ENCODE measurements at places on chromosomes 7 and 10.

GRCh38 chr7:67422601-67423000, 426.0 kb downstream of the TYW1 start:
- no peak for DNase-seq

DNA sequence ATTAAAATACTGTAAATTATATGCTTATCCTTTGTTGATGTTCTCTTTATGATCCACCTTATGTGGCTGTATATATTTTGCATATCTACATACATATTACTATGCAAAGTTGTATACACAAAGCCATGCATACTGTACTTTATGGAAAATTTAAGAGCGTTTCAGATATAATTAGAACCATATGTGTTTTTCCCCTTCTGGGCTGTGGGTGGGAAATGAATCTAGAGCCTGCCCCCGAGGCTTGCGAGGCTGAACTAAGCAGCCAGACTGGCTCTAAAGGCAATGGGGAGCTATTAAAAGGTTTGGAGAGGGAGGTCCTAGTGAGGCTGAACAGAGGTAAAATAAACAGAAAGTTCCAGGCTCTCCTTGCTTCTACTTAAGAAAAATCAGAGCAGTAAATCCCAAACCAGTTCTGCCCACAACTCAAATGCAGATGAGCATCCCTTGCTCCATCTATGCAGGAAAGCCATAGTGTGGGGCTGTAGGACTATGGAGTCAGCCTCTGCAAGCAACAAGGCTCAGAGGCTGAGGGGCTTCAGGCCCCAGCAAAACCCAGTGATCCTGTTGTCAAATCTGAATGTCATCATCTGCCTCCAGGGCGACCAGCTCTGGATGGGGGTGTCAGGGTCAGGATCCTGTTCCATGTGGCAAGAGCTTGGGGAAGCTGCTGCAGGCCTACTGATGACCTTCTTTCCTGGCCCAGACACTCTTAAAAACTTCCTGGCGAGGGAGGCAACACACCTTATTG, 14.1 kb upstream of the DDIT4 start:
- DNase-seq = no peak

- no peak for DNase-seq
Observed at GRCh38 chr10:49323171-49323895, 24.4 kb downstream of the C10orf71 start.

DNA sequence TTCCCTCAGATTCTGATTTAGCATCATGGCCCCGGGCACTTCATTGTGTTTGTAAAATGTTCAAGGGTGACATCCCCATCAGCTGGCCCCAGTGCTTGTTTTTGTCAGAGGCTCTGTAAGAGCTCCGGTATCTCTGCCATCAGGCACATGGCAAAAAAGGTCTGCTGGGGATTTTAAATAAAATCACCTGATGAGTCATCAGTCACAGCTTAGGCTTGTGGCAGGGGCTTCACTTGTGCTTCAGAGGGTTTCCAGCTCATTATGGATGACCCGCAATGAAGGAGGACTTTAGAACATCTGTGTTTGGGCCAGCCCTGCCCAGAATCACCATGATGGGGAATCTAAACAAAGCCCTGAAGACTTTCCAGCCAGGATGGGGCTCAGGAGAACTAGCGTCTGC, 259.9 kb downstream of the ZEB1 start:
- DNase-seq = no peak

DNA sequence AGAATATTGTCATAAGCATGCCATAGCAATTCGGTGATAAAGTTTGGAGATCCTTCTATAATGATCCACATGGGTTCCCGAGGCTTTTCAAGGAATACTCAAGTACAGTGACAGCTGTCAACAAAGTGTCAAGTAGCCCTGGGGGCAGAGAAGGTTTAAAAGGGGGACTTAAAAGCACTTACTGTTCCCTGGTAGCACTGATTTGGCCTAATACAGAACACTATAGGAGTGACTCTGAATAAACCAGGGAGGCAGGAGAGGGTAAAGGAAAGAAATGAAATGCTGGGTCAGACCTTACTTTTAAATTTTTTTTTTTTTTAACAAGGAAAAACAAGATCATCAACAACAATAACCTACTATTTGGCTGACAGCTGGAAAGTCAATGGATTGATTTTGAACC, 20.1 kb downstream of the CHCHD3 start:
- DNase-seq = no peak

DNA sequence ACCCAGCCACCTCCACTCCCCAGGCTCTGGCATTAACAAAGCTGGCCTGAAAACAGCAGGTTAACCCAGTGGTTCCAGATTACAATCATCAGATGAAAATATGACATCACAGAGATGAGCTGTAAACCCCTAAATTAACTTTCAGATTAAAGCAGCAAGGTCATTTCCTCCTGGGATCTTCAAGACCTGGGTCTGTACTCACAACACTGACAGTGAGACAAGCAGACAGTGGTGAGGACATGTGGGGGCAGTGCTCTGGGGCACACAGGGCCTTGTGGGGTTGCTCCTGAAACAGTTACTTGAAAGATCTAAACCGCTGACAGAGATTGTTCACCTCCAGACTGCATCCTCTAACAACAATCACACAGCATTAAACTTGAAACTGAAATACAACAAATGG, 134.1 kb downstream of the ZNF438 start:
- DNase-seq = no peak

GRCh38 chr10:60135020-60135419, 228.7 kb upstream of the CCDC6 start:
- no peak for DNase-seq

GRCh38 chr7:27171637-27172314, 2.3 kb downstream of the HOXA10 start:
- no peak for DNase-seq

- no peak for DNase-seq
Observed at GRCh38 chr10:126349101-126349500, 39.2 kb downstream of the ADAM12 start.

DNA sequence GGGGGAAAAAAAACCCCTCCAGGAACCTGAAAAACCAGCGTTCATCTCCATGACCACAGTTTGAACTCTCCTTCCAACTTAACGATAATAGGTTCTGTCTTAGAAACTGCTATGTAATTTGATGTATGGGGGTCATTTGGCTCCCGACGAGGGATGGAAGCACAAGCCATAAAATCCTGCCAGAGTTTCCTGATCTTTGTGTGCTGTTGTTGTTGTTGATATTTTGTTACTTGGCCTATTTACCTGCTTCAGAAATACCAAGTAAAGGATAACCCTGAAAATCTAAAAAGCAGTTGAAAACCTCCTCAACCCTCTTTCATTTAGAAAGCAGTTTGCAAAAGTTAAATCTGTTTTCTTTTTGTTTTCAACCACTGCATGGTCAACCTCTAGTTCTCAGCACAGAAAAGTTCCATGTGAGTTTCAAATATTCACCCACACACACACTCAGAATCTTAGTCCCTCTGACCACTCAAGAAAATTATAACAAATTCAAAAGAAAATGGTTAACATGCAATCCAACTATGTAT, 9.3 kb upstream of the HOXA2 start:
- no peak for DNase-seq

GRCh38 chr7:72268090-72268489, 144.0 kb downstream of the CALN1 start:
- DNase-seq = no peak

GRCh38 chr7:29230871-29231345, 36.3 kb downstream of the CHN2 start:
- no peak for DNase-seq

DNA sequence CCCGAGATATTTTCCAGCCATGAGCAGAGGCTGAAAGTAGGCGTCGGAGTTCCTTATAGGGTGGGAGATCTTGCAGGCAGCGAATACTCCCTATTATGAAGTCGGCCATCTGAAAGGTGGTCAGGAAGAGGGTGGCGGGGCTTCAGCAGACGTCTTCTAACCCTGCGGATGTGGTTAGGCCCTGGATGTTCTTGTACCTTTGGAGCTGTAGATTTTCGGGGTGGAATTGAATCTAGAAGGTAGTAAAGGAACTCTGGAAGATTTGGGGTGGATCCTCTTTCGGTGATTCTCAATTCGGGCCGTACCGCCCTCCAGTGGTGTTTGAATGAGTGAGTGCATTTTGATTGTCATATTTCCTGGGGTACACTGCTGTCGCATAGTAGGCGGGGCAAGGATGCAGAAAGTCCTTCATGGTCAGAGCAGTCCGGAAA, 635 bp downstream of the NUP205 start:
- DNase-seq = peak; percentile 12
